Activated naive CD4-positive, alpha-beta T cell treated with anti-CD3 and anti-CD28 coated beads, Interleukin-2, amount 10 ng/mL, durations not matched to agents 7 days and 5 days (primary cell): ENCODE measurements at places on chromosomes 1 and 21.

DNA sequence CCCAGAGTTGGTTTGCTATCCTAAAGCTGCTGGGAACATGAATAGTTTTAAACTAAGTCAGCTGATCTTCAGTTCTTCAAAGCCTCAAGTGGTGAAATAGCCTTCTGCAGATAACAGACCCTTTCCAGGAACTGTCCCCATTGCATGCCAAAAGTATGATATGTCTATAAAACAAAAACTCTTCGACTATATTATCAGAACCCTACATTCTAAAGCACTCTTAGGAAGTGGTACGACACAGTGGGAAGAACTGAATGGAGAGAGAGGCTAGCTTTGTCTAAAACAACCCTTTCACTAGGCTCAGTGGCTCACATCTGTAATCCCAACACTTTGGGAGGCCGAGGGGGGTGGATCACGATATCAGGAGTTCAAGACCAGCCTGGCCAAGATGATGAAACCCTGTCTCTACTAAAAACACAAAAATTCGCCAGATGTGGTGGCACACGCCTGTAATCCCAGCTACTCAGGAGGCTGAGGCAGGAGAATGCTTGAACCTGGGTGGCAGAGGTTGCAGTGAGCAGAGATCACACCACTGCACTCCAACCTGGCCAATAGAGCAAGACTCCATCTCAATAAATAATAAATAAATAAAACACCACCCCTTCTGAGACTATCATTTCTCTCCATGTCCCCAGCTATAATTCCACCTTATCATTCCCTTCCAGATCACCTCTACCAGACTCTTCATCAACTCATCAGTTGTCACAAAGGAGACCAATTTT is 2.2 kb upstream of the FRRS1 start:
- DNase-seq: no peak

- DNase-seq: peak; percentile 98
These were observed at the start of gene BCAS2 for GRCh38 chr1:114581335-114582287. Gene BCAS2, minus strand, starts transcription at chr1:114581615. Its CDS starts 24 bp downstream, at chr1:114581591.

GRCh38 chr1:1307923-1308755 is at the start of the genes ACAP3 and PUSL1:
Gene ACAP3, minus strand, starts transcription at chr1:1307930. Its CDS starts 115 bp downstream, at chr1:1307815.
Gene PUSL1, plus strand, starts transcription at chr1:1308597. Its CDS starts 47 bp downstream, at chr1:1308644.
- peak; percentile 89 for DNase-seq

DNA sequence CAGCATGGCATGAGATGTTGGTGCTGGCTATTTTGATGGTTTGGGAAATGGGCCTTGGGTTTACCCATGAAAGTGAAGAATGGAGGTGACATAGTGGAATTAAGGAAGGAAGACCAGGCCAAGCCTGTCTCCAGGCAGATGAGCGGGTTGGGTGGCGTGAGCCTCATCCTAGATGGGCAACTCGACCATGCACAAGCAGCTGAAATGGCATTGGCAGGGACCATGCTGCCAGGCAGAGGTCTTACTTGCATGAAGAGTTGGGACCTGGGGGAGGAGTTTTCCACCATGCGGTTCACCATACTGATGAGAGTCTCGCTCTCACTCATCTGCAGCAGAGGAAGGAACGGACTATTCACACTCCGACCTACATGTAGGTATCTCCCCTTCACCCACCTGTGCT is 37.5 kb upstream of the GOLT1A start:
- no peak for DNase-seq

- peak; percentile 54 for DNase-seq
These were observed 23.6 kb downstream of the XCL2 start for GRCh38 chr1:168520052-168520751.

DNA sequence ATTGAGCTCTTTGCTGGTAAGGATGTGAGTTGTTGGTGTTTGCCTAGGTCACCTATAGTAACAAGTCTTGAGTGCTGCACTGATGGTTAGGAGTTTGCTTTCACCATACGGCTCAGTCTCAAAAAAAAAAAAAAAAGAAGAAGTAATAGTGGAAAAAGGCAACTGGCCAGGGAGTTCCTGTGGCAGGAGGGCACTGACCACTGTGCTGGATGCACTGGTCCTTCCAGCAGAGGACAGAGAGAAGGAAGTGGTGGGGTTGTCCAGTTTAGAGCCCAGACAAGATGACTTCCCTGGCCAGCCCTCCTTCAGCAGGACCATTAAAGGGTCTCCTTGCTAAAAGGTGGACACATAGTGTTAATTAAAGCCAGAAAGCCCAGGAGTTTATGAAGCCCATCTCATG is 11.9 kb upstream of the PTCH2 start:
- DNase-seq: no peak

- peak; percentile 65 for DNase-seq
These were observed 105.7 kb upstream of the TLR5 start for GRCh38 chr1:223248770-223249140.

- DNase-seq: no peak
These were observed 133.3 kb downstream of the IGSF21 start for GRCh38 chr1:18240906-18241305.

DNA sequence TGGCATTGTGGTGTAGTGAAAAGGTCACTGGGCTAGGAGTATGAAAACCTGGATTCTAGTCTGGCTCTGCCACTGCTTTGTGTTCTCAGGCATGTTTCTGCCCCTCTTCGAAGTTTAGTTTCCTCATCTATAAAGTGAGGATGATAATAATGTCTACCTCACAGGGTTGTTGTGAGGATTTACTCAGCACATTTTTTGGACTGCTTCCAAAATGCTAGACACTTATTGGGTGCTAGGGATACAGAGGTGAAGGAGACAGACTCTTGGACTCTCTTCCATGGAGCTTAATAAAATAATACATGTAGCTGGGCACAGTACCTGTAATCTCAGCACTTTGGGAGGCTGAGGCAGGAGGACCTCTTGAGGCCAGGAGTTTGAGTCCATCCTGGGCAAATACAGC is 3.6 kb downstream of the KIF2C start:
- no peak for DNase-seq

DNA sequence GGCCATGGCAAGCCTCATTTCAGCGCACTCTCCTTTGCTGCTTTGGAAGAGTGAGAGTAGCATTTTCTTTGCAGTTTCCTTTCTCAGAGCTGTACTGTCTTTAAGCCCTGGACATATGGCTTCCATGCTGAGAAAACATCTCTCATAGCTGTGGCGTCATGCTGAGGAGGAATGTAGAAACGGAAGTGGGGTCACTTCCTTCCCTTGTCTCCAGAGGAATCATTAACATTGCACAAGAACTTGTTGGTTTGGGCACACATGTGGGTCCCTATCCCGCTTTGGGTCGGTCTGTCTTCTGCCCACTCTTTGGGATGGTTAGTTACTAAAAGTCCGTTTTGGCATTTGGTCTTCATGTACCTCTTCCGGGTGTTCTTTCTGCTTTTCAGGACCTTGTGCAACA is 5.6 kb downstream of the MFN2 start:
- DNase-seq: no peak

DNA sequence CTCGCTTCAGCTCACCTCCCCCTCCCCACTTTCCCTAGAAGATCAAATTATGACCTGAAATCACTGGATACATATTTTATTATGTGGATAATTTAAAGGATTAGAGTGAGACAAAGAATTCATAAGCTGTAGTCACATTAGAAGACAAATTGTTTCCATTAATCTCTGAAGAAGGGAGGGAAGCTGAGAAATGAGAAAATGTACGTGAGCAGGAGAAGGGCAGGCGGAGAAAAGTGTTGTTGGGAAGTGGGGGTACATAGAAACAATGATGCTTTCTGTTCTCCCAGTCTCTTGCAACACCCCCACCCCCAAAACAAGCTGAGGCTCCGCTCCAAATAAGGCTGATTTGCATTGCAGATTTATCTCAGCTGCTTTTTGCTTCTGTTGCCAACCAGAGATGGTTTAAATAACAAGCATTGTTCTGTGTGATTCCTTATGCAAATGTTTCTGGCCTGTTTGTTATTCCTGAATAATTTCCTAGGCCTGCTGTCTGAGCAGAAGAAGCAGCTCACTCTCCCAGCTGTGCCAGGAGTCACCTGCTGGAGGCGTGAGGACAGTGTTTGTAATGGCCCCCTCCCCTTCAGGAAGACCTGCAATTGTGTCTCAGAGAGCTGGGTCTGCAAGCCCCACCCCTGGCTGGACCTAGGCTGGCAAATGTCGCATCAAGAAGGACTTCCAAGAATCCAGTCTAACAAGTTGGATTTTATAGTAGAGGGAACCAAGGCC is 121.8 kb upstream of the TNR start:
- no peak for DNase-seq

DNA sequence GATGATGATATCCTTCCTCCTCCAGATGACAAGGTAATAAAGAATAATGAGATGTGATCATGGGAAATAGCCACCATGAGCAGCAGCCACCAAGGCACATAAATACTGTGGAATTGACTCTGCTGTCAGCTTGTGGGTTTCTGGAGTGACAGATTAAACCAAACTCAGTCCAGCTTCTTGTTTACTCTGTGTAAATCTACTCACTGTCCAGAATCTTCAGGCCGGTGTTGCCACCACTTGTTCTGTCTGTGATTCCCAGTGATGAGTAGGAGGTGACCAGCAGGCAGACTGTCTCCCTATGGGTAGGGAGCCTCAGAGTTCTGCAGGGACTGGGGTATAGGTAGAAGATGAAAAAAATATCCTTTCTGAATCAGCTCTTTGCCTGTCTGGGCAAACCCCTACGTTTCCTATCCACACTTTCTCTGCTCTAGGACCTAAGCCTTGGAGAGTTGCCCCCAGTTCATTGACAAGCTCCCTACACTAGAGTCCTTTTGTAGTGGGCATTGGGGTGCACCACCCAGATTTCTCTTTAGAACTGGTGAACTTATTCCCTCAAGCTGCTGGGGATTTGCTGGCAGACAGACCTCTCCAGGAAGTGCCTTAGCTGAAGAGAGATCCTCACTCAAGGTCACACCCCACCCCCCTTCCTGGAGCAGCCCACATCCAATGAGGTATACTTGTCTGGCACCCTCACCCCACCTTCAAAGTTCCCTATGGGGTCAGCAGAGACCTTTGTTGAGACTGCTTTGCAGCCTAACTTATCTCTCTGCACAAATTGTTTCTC is 47.6 kb downstream of the ATP1A1 start:
- DNase-seq: no peak
